Activated naive CD4-positive, alpha-beta T cell (primary cell): ENCODE measurements at places on chromosomes 11 and 22.

DNA sequence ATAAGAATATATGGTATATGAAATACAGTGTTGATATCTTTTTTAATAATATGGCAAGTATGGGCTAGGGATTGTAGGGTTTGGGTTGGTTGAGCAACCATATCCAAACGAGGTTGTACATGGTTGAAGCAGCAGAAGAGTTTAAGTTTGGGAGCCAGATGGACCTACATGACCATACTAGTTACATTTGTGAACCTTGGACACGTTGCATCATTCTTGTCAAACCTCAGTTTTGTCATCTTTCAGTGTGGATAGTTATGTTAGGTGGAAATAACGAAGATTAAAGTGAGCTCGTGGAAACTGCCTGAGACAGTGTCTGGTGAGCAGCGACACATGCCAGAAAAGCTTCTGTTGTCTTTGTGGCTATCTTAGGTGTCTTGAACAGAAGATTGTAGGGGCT is 307.1 kb upstream of the KIRREL3 start:
- no peak for DNase-seq

- no peak for DNase-seq
These were observed 5.8 kb downstream of the NRXN2 start for GRCh38 chr11:64717268-64717578.

- no peak for DNase-seq
These were observed 314.7 kb upstream of the SORL1-AS1 start for GRCh38 chr11:121767433-121767832.

DNA sequence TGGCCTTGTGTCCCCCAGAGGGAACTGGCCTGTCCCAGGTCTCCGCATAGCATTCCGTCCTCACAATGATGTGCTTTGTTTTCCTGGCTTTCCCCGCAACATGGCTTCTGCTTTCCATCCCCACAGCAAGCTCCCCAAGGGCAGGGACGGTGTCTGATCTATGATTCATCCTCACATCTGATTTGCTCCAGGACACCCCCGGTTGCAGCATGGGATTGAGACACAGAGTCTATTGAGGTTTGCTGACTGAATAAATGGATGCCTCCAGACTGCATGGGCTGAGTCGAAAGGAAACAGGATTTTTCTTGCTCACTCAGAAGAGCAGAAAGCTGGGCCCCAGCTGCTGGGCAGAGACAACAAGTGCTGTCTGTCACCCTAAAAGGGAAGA is 40.2 kb downstream of the LMO1 start:
- DNase-seq: no peak

GRCh38 chr11:77580712-77581337 is 8.9 kb upstream of the AQP11 start:
- no peak for DNase-seq

- peak; percentile 34 for DNase-seq
These were observed 61.8 kb downstream of the SLC22A12 start for GRCh38 chr11:64652586-64653387.

GRCh38 chr11:130522284-130522961 is 74.0 kb downstream of the ADAMTS15 start:
- no peak for DNase-seq

DNA sequence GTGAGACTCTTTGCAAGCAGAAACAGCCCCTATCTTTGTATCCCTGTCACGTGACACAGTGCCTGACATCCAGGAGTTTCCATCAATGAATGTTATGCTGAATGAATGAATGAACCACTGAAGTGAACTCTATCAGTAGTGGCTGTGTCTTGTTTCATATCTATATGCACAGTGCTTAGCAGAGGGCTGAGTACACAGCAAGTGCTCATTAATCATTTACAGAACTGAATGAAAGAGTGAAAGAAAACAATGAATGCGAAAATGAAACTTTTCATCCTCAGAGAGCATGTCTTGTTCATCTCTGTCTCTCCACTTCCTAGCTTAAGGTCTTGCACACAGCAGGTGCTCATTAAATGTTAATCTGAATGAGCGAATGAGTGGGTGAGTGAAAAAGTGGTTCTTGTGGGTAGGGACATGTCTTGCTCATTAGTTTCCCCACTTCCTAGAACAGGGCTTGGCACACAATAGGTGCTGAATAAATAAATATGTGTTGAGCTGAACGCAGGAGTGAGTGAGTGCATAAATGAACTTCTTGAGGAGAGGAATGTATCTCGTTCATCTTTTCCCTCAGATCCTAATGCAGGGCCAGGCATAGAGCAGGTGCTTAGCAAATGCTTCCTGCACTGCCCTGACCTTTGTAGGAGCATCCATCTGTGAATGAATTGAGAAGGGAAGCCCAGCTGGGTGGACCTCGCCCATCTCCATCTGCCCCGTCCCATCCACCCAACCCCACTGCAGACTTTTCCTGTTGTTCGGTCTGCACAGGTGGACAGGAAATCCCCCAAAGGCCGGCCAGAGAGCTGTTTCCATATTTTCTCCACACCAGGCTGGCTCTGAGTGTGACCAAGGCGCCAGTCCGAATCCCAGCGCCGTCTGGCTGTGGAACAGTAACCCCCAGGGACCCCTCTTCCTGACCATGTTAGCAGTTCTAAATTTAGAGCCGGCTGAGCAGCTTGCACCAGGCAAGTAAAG is 113.4 kb upstream of the CRYBB3 start:
- no peak for DNase-seq

GRCh38 chr11:33608386-33608785 is 92.2 kb downstream of the C11orf91 start:
- DNase-seq: no peak

- no peak for DNase-seq
These were observed 312.3 kb downstream of the FAT3 start for GRCh38 chr11:92536883-92537282.

DNA sequence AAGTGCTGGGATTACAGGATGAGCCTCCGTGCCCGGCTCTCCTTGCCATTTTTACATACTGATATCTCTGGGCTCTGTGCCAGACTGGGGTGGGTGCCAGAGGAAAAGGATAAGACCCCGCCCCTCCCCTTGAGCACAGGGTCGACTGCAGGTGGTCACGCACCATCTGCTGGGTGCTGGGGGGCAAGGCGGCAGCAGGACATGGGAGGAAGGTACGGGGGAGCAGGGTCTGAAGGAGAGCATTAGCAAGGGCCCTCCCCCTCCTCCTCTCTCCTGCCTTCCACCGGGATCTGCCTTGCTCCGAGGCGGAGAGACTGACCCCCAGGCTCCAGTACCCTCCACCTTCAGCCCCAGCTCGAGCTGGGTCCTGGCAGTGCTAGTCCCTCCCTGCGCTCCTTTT is 9.7 kb upstream of the PGA3 start:
- no peak for DNase-seq

DNA sequence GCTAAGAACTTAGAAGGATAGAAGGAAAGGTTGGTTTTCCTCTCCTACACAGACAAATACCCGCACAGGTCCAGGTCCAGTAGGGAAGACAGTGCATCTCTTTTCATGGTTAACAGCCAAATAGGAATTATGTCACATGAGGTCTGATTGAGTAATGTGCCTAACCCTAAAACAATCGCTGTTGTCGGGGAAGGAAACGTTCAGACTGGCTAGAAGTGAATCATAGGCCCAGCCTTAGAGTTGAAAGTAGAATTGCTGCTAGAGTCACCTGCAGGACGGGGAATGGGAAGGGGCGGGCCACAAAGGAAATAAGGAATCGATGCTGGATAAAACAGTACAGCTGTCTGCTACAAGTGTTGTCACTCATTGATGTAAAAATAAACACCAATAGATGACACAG is 12.4 kb upstream of the HTATIP2 start:
- no peak for DNase-seq

DNA sequence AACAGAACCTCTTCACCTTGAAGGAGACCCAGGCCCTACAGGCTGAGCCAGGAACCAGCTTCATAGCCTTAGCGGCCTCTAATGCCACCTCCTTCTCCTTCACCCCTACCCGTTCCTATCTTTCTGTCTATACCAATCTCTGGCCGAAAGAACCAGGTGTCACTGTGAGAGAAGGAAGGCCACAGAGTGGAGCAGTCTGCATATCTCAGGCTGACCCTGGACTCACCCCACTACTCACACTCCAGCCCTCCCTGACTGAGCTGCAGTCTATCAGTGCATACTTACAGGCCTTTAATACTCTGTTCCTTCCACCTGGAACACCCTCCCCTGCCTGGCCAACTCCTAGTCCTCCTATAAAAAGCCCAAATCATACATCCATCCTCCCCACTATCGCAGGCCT is 32.7 kb downstream of the ARAP1 start:
- DNase-seq: no peak

- DNase-seq: no peak
These were observed 22.8 kb downstream of the OTUB1 start for GRCh38 chr11:64008914-64009633.

DNA sequence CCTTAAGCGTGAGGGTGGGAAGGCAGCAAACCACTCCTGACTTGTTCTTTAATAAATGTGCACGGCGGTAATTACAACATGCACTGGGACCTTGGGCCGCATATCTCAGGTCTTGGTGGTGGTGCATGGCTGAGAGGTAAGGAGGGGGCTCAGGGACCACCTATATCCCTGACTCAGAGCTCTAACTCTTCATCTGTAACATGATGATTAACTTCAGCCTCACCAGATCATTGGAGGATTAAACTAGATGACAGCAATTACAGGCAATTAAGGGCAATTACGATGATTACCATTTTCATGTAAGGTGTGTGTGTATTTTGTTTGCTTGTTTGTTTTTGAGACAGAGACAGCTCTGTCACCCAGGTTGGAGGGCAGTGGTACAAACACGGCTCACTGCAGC is 45.0 kb downstream of the FBLN1 start:
- no peak for DNase-seq

- no peak for DNase-seq
These were observed 44.8 kb downstream of the GAS2 start for GRCh38 chr11:22711071-22711770.

DNA sequence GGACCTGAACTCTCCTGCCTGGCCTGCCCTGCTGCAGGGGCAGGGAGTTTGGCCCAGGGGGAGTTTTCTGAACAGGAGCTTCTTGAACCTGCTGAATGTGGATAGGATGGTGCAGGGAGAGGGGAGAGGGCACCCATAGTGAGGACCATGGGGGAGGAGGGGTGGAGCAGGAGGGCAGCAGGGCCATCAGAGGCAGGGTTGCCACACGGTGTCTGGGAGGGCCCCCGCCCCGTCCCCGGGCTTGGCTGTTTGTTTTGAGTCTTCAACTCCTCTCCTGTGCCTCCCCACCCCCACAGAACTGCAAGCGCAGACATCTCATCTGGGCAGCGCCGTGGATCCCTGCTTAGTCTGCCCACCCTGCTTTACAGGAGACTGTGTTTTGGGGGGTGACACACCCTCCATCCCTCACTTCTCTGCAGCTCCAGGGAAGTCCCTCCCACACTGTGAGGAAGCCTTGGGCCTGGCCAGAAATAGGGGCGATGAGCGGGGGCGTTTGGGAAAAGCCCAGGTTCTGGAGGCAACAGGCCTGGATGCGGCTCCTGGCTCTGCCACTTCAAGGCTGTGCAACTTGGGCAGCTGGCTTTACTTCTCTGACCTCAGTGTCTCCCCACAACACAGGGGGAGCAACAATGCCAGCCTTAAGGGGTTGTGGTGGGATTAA is 14.4 kb downstream of the NFAM1 start:
- DNase-seq: no peak

- no peak for DNase-seq
These were observed 8.0 kb upstream of the SLC25A17 start for GRCh38 chr22:40826984-40827741.

- DNase-seq: no peak
These were observed 57.0 kb downstream of the PDE2A start for GRCh38 chr11:72617080-72617762.

DNA sequence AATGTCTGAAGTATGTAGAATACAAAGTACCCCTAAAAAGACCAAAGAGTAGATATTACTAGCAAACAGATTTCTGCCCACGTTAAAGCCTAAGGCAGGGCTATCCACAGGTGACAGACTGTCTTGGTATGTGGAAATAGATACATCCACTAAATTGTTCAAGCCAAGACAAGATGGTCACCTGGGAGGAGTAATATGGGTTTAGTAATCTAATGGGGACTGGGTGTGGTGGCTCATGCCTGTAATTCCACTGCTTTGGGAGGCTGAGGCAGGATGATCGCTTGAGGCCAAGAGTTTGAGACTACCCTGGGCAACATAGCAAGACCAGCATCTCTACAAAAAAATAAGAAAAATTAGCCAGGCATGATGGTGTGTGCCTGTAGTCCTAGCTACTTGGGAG is 7.5 kb downstream of the SGSM3 start:
- no peak for DNase-seq

GRCh38 chr11:46238078-46238966 is 39.1 kb upstream of the CREB3L1 start:
- peak; percentile 11 for DNase-seq

- DNase-seq: no peak
These were observed 61.2 kb upstream of the RCN1 start for GRCh38 chr11:32029721-32030120.

GRCh38 chr11:24496386-24496735 is 492 bp upstream of the LUZP2 start:
- DNase-seq: no peak

- no peak for DNase-seq
These were observed 9.4 kb downstream of the CEP164 start for GRCh38 chr11:117337076-117337475.

DNA sequence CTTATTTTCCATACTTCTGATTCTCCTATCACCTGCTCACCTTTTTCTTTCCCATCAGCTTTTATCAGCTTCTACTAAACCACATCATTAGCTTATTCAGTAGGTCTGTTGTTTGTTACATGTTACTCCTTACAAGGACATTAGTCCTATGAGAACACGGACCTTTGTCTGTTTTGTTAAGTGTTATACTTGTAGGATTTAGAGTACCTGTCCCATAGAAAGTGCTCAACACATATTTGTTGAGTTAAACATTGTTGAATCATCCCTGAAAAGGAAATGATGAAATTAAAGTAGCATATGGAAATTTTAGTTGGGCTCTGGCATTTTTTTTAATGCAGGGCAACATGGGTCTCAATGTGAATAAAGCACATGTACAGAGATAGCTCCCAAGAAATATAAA is 222.1 kb upstream of the CARD18 start:
- no peak for DNase-seq

DNA sequence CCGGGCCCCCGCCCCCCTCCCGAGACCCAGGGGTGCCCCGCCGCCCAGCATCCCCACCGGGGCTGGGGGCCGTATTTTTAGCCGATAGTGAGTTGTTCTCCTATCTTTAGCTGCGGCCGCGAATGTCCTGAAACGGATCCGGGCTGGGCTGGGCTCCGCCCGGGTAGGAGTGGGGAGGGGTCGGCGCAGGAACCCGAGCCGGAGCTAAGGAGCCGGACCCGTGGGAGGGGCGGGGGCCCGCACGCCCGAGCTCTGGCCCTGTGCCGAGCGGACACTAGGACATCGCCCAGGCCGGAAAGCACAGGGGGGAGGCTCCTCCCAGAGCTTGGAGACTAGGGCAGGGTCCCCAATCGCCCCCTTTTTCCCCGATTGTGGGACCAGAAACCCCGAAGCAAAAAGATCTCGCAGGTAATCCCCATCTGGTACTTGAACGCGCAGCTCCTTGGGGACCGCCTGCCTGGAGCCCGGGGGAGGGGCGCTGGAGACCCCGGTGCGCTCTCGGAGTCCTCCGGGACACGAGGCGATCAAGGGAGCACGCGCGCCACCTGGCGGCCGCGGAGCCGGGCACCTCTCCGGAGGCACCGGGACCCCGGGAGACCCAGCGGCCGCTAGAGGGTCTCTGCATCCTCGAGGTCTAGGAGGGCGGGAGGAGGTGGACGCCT is 669 bp downstream of the CDC42EP2 start:
- peak; percentile 65 for DNase-seq

GRCh38 chr11:7637447-7638157 is 35.7 kb downstream of the CYB5R2 start:
- no peak for DNase-seq

- DNase-seq: no peak
These were observed 135.8 kb downstream of the TEAD1 start for GRCh38 chr11:12809864-12810567.
